ENCODE measurements at places on chromosomes 11 and 22.

DNA sequence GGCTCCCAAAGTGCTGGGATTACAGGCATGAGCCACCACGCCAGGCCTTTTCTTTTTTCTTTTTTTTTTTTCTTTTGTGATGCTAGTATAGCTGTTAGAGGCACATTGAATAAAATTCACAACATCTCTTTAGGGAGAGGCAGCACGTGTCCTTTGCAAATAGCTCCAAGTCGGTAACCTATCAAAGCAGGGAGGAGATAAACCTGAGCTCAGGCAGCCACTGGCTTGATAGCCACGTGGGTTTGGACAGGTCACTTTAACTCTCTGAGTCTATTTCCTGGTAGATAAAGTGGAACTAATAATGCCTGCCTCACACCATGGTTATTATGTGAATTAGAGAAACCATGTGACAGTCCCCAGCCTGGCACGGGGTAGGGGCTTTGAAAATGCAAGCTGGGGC, 43.1 kb upstream of the ATXN10 start:
- DNase-seq = no peak

DNA sequence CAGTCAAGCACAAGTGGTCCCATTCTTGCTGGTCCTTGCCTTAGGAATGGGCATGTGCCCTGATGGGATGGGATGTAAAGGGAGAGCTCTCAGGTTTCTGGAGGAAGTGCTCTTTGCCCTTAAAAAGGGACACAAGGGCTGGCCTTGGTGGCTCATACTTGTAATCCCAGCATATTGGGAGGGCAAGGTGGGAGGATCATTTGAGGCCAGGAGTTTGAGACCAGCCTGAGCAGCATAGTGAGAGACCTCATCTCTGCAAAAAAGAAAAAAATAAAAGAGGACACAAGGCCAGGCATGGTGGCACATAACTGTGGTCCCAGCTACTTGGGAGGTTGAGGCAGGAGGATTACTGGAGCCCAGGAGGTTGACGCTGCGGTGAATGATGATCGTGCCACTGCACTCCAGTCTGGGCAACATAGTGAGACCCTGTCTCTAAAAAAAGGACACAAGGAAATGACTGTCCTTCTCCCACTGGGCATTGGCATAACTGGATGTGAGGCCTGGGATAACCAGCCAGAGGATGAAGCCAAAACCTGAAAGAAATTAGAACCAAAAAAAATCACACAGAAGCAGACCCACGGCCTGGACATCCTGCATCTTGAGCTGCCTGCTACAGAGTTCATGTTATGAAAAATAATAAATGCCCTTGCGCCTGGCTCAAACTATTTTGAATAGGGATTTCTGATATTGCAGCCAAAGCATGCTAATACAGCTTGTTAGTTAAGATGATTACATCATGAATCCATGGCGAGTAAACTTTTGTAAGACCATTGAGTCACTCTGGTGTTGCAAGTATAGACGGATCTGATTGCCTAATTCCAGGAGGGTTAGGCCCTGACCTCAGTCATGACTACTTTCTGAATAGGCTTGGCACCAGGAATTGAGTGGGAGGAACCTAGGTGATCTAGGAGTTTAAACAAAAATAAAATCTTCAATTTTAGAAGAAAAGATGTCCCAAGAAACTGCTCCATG, 12.9 kb upstream of the CRKL start:
- peak; percentile 100 for DNase-seq

GRCh38 chr11:128522943-128523518, 64.3 kb downstream of the ETS1 start:
- no peak for DNase-seq

GRCh38 chr11:19405966-19406365, 165.2 kb upstream of the E2F8 start:
- DNase-seq = no peak

GRCh38 chr11:29534836-29535235, 482.0 kb downstream of the KCNA4 start:
- DNase-seq = peak; percentile 1

GRCh38 chr22:48301421-48301820, 1526.3 kb downstream of the BRD1 start:
- no peak for DNase-seq
